Daoy (cell line): ENCODE measurements at places on chromosomes 3 and 15. TPM values are rescaled to one million over a fixed set of nuclear protein-coding genes. Genes with fewer than 3 reads are reported as not detected.

- no peak for DNase-seq
These were observed 53.6 kb downstream of the PGPEP1L start for GRCh38 chr15:98953968-98954367.

DNA sequence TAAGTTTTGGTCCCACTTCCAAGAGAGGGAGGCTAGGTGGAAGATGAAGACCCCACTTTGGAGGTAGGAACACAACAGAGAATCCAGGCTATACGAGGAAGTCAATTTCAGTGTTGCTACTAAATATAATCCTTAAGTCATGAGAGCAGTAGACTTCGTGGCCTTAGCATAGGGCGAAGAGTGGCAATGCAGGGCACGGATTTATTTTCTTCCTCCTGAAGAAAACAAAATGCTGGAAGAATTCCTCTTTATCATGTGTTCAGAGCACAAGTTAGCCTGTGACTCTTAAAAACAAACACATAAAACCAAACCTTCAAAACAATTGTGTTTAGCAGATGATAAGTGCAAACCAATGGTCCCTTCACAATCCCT lies 19.4 kb downstream of the BCL2L10 start:
- no peak for DNase-seq

PRSS50 gene
- not detected in 2 replicates for total RNA-seq

DNA sequence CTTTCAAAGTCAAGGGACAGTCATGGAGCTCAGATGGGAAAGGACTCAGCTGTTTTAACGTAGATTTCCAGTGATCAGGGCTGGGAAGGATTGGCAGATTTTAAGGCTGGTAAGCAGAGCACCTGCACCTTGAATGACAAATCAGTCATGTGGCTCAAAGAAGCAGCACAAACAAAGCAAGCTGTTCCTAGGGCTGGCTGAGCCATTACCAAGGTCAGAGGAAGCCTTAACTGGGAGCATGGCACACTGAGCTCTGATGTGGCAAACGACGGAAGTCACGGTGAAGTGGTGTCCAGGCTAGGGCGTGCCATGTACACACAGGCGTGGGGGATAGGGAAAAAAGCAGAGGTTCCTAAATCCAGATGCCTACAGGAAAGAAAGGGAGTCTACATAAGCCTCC lies 84.6 kb upstream of the PFN2 start:
- no peak for DNase-seq

DNA sequence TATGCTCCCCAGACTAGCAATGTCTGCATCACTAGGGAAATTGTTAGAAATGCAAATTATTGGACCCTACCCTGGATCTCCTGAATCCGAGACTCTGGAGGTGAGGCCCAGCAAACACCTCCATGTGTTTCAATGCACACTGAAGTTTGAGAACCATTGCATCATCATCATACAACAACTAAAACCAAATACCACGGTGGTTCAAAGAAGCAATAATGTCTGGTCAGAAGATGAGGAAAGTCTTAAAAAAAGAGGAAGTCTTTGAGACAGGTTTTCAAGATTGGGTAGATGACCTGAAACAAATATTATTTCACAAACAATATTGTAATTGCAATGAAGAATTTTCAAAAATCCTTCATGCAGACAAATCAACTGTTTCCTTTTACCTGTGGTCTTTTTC lies 60.3 kb upstream of the TRA2B start:
- DNase-seq, result no peak

DNA sequence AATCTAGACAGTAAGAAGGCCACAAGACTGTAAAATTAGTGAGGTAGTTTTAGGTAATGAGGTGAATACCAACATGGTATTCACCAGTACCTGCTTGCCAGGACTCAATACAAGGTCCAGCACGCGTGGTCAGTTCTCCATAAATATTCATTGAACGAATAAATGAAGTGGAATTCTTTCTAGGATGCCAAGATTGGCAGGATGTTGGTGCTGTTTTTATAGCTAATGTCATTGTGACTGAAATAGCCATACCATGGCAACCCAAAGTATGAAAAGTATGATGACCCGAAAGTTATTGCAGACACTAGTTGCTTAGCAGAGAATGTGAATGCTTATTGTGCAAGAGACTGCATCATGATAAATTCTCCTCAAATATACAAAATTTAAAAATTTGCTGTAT lies 307.2 kb downstream of the KCNH8 start:
- DNase-seq, result no peak

GRCh38 chr3:138213398-138214085 lies 26.4 kb downstream of the ARMC8 start:
- no peak for DNase-seq

DNA sequence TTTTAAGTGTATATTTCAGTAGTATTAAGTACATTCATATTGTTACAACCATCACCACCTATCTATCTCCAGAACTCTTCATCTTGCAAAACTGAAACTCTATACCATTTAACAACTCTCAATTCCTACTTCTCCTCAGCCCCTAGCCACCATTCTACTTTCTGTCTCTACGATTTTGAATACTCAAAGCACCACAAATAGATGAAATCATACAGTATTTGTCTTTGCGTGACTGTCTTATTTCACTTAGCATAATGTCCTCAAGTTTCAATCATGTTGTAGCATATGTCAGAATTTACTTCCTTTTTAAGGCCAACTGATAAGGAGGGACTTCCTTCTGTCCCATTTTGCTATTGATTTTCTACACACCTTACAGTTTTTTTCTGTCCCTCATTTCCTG lies 593.3 kb downstream of the FHIT start:
- no peak for DNase-seq

- no peak for DNase-seq
These were observed 367.2 kb downstream of the CNTN4 start for GRCh38 chr3:2465842-2466241.

DNA sequence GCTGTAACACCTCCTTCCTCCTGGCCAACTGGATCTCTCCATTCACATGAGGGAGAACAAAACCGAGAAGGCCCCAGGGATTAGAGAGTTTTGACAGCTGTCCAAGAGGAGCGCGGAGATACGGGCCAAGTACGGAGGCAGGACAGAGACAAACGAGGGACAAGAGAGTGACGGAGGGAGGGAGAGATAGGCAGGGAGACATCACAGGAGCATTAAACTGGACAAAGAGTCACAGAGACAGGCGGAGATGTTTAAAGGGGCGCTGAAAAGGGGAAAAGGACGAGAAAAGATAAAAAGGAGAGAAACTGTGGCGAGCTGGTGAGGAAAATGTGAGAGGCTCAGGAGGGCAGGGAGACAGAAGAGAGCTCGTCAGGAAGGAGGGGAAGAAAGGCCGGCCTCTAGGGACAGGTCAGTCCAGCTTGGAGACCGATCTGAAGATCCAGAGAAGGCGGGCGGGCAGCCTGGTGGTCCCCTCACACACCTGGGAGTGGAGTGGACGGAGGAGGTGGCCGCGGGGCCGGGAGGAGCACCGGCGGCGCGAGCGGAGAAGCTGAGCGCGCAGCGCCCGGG lies 40.5 kb upstream of the ROPN1 start:
- peak; percentile 30 for DNase-seq

GRCh38 chr3:116770815-116771450 lies 61.4 kb downstream of the TUSC7 start:
- DNase-seq, result peak; percentile 62

DNA sequence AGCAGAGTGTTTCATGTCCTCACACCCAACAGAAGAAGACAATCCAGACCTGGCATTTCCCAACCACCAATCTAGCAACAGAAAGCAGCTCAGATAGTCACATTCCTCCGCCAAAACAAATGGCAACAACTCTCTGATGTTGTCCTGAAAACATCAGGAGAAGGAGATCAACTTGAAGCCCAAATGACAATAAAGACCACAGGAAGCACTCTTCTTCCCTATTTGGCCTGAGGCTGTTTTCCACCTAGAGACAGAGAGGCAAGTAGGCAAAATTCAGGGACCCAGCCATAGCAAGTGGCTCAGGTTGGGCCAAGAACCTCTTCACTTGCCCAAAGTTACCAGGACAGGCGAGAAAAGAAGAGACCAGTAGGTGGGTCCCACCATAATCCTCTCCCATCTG lies 35.0 kb downstream of the ZNF148 start:
- DNase-seq, result no peak

DPPA2 gene
- 0.34 and 0.68 TPM in 2 replicates for total RNA-seq

LRRC31 gene
- not detected in 2 replicates for total RNA-seq

GRCh38 chr15:29789871-29790270 lies 32.4 kb downstream of the TJP1 start:
- no peak for DNase-seq
